ENCODE measurements at places on chromosomes 13 and 19. TPM values are rescaled to one million over a fixed set of nuclear protein-coding genes. Genes with fewer than 3 reads are reported as not detected.
A peak's percentile ranks its signal among the peaks of the same experiment; 100 is the strongest.

- no peaks in the 10 kb centered on the region for H3K36me3 ChIP-seq
- H3K4me3 ChIP-seq: no peak overlapping the region
- H3K27ac ChIP-seq: no peak overlapping the region
- no peak for DNase-seq
- H3K27me3 ChIP-seq: no peaks in the 10 kb centered on the region
Measured at GRCh38 chr13:25112695-25113255, 16.8 kb downstream of the PABPC3 start.

Gene ZNF554
- total RNA-seq: 8.0 TPM

GRCh38 chr13:98978280-98978679 lies 416 bp upstream of the DOCK9 start:
- H3K27ac ChIP-seq: peak overlapping the region; percentile 85
- no peaks in the 10 kb centered on the region for H3K4me1 ChIP-seq
- no peaks in the 10 kb centered on the region for H3K27me3 ChIP-seq

Gene OR7G2
- not detected for total RNA-seq

- no peaks in the 10 kb centered on the region for H3K36me3 ChIP-seq
- H3K4me1 ChIP-seq: no peaks in the 10 kb centered on the region
- no peak overlapping the region for H3K4me3 ChIP-seq
- no peak for DNase-seq
- no peak overlapping the region for H3K27ac ChIP-seq
Measured at GRCh38 chr13:109172136-109172535, 542.7 kb downstream of the MYO16 start.

DNA sequence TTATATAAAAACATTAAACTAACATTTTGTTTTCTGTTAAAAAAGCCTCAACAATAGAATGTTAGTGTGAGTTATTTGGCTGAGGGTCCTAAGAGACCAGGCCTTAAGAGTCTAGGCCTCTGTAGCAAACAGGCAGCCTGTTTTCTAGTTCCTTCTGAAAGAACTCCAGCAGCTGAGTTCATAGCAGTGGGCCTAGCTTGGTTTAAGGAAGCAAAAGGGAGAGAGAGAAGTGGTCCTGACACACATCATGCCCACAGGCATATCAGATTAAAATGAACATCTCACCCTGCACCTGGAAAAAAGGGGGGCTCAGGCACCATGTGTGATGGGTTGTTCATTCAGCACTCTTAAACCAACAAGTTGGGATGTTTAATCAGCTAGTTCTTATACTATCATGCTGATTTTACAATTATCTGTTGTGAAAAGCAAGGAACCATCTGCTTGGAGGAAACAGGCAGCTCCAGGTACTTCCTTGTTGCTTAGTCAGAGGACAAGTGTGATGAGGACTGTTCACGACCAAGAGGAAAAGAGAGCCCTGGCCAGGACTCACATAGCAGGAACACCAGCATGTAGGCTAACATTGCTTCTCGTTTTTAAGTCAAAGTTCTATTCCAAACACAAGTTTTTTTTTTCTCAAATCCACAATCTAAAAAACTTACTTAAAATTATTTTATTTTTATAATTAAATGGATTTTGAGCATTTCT lies 81.3 kb upstream of the FRY start:
- no peak for DNase-seq
- H3K4me1 ChIP-seq: no peaks in the 10 kb centered on the region
- H3K27me3 ChIP-seq: no peaks in the 10 kb centered on the region
- H3K27ac ChIP-seq: no peak overlapping the region
- no peaks in the 10 kb centered on the region for H3K36me3 ChIP-seq

- H3K4me1 ChIP-seq: no peaks in the 10 kb centered on the region
- no peak overlapping the region for H3K27ac ChIP-seq
- H3K4me3 ChIP-seq: no peak overlapping the region
Measured at GRCh38 chr13:93430381-93430780, 203.8 kb downstream of the GPC6 start.

DNA sequence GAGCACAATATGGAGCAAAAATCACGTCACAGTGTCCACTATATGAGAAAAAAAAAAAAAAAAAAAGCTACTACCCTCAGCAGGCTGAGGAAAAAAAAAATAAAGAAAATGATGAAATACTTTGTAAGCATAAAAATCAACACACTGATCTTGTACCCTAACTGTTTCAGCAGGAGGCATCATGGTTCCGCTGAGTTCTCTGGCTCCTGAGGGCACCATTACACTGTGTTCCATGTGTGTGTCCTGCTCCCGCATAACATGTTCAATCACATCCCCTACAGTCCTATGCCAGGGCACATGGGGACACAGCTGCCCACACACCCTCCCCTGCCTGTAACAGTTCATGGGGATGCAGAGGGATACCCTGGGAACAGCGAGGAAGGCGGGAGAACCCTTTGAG lies 33.5 kb downstream of the DOCK9 start:
- H3K36me3 ChIP-seq: no peaks in the 10 kb centered on the region
- H3K27me3 ChIP-seq: no peaks in the 10 kb centered on the region
- no peaks in the 10 kb centered on the region for H3K4me1 ChIP-seq
- no peak overlapping the region for H3K27ac ChIP-seq

Gene DNAAF3
- total RNA-seq: not detected

Measured in tibial nerve (tissue), 4 donors.